ENCODE measurements at places on chromosomes 12 and 14.

- no peak for DNase-seq
Observed at GRCh38 chr12:89556976-89557375, 31.1 kb upstream of the POC1B start.

DNA sequence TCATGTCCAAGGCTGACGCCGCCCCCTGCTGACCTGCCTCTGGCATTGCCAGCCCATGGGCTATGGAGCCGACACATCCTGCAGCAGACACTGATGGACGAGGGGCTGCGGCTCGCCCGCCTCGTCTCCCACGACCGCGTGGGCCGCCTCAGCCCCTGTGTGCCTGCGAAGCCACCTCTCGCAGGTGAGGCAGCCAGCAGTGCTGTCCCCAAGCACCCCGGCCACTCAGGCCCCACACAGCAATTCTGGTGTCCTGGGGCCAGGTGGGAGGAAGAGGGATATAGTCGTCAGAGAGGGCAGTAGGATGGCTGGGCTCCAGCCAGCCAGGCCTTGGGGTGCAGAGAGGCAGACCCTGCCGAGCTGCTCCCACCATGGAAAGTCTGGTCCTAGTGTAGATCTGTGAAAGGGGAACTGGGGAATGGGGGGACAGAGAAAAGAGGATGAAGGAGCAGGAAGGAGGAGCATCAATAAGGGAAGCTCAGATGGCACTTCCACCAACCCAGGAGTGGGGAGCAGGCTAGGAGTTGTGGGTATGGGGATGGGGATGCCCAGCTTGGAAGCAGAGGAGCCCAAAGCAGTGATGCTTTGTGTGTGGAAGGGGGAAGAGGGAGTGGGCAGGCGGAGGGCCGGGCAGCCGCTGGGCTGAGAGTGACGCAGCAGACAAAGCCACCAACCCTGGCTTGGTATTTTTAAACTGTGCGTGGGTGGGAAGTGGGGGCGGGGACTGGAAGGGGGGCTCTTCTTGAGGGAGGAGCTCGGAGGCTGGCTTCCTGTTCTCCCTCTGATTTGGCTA, 4.7 kb downstream of the NAB2 start:
- DNase-seq: peak; percentile 86

DNA sequence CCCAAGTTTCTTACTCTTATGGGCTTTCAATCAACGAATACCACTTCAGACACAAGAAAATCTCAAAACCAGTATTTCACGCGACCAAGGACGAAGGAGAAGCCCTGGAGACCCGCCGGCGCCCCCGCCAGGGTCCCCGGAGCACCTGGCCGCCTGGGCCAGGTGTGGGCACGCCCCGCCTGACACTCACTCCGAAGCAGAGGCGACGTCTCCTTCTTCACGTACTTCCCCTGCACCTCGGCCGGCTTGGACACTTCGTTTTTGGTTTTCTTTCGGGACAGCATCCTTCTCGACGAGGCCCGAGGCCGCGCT, 466 bp downstream of the SAV1 start:
- DNase-seq: no peak

DNA sequence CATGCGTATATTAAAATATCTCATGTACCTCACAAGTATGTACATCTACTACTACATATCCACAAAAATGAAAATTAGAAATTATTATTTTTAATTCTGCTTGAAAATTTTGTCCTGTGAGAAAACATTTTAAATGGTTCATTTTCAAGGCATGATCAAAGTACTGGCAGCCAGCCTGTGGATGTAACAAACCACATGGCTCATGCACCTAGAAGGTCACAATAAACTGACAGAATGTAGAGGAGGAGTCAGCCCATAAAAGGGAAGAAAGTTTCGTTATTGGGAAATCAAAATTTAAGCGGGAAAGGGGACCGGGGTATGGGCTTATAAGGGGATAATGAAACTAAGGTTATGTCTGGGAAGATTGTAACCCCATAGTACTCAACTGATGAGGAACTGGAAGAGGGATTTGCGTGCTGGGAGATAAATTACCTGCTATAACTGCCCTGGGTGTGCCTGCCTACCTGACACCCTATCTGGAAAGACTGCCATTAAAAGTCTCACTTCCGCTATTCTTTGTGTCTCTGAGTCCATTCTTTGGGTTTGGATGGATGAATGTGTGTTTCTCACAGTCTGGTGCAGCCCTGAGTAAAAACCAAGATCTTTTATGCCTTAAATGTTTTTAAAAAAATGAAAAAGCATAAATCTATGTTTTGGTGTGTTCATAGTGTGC, 62.2 kb upstream of the PCED1B start:
- no peak for DNase-seq

Measured in activated T-cell treated with anti-CD3 and anti-CD28 coated beads, Interleukin-2, amount 50 U/mL, for 48 hours (primary cell).